ENCODE measurements at places on chromosomes 3 and 15.

GRCh38 chr3:124352149-124352539 is 360.2 kb upstream of the ROPN1 start:
- no peak for DNase-seq

DNA sequence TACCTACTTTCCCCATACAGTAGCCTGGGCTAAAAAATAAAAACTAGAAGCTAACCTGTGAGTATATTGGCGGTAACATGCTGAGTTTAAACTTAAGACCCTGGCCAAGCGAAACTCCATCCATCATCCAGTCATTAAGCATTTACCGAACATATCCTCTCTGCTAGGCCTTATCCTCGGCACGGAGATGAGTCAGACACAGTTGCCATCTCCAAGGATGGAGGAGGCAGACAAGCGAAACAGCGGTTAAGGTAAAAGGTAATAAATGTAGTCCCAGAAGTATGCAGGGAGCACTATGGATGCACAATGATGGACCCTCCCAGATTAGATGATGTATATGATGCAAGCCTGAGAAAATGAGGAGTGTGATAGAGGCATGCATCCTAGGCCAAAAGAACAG is 143.6 kb downstream of the RYR3 start:
- DNase-seq: no peak

DNA sequence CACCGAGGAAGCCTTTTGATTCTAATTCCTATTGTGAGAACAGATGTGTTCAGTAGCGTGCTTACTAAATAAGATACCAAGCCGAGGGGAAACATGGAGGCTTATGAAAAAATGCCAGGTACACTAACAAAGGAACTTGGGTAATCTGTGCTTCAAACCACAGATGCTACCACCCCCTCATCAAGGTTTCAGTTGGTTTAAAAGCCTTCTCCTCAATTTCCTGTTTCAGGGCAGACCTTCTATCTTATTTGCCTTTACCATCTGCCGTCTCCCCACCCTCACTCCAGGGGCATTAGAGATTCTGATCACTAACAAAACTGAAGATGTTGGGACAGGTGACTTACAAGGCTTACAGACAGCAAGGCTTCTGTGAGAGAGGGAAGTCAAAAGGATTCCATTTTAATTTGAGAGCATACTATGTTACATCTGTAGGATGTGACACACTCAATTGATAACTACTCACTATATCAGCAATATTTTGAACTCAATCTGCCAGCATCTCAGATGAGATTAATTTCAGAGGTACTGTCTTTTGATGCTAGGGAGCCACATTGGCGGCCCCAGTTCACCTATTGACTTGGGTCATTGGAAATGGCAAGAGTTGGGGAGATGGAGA is 60.6 kb upstream of the PLCL2 start:
- DNase-seq: no peak

- DNase-seq: no peak
Observed at GRCh38 chr15:88833731-88834100, 30.5 kb downstream of the ACAN start.

DNA sequence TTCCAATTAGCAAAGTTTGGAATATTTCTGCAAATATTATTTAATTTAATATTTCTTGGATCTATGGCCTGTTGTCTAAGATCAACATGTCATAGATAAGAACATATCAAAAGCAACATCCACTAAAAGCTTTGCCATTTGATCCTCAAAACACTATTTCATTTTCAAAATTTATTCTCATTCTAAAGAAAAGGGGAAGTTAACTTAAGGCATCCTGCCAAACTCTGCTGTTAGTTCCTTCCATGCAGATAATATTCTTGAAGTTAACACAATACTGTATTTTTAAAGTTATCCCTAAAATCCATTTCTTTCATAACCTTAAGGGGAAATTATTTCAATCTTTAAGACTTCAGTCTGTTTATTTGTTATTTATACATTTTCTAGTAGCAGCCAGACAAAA is 28.2 kb upstream of the GBE1 start:
- no peak for DNase-seq

Data from HepG2 (cell line).